Esophagus squamous epithelium (tissue), 5 donors: ENCODE measurements at places on chromosomes 2 and 18.

GRCh38 chr18:48228841-48229240, 180.3 kb downstream of the ZBTB7C start:
- no peak for DNase-seq

- DNase-seq: no peak
Measured at GRCh38 chr2:197934261-197934933, 130.0 kb downstream of the PLCL1 start.

DNA sequence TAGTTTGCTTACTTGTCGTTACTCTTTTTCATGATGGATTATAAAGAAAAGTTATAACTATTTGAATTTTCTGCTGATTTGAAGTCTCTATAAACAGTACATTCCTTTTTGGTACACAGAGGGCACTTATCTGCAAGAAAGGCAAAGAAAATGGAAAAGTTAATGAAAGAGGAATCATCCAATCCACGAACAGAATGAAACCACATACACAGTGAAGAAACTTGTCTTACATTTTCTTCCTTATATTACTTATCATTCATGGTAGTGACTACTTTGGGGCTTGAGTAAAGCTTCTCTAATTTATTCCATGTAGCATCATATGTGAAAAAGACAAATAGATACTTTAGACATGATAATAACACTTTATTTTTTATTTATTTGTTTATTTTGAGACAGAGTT, 14.8 kb upstream of the ACTR3 start:
- DNase-seq: no peak

DNA sequence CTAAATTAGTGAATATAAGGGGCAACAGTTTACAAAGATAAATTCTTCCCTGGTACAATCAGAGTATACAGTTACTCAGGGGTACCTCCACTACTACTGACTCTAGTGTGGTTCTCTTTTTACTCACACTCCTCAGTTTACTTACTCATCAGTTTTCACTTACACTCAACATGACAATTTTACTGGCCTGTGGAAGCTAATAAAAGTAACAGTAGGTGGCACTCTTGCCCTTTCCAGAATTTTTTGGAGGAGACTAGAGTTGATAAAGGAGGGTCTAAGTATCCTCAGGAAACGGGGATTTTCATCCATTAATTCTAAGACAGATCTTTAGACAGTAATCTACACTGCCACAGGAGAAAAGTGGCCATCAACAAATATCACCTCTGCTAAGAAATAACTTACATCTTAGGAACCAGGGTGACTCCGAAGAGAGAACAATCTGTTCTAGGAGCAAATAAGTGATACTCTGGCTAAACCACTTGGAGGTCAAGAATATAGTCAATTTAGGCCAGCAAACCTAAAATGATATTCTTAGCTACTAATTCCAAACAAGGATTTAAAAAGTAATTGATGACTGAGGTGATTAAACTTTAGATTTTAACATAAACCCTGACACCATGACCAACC, 61.3 kb downstream of the ATL2 start:
- DNase-seq: no peak

DNA sequence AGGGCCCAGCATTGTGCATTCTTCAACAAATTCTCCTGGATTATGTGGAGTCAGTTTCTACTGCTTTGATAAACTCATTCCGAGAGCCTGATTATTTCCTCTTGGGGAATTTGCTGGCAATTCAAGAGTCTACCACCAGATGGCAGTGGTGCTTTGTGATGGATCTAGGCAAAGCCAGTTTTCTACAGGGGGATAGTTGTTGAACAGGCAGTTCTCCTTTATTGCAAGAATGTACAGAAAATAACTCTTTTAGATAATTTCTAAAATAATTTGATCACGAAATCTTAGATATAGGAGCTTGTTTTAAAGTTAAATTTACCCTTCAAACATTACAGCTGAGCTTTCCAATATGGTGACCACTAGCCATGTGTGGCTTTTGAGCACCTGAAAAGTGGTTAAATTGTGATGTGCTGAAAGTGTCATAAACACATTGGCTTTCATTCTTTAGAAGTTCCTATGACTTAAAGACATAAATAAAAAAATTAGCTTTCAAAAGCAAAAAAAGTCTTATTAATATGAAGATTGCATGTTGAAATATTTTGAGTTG, 66.7 kb upstream of the HAAO start:
- no peak for DNase-seq

DNA sequence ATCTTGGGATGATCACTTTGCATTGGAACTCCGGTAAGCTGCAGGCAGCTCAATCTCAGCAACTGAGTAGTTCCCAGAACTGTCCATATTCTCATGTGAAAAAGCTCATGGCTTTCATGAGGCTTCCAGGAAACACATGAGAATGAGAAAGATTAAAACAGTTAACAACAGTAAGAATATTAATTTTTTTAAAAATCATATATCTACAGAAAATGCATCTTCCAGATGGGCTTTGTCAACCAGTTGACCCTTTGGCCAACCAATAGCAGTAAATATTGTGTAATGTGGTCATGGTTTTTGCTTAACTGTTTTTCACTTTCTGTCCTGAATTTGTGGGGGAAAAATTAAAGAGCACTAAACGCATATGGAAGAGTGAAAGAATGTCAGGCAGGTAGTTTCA, 131.2 kb upstream of the CCDC195 start:
- DNase-seq: no peak

GRCh38 chr2:217905395-217905794, 97.4 kb downstream of the TNS1 start:
- no peak for DNase-seq
